ENCODE measurements at places on chromosomes 5 and 9. TPM values are rescaled to one million over a fixed set of nuclear protein-coding genes. Genes with fewer than 3 reads are reported as not detected.
A peak's percentile ranks its signal among the peaks of the same experiment; 100 is the strongest.

Gene FCHSD1
- total RNA-seq, result 10.1 TPM

Gene OCLN
- total RNA-seq, result 0.06 TPM

Gene PTGS1
- total RNA-seq, result 1.7 TPM

Gene PCDHGB3
- 1.4 TPM for total RNA-seq

Gene JMY
- total RNA-seq, result 3.1 TPM

- DNase-seq, result no peak
Measured at GRCh38 chr5:61637566-61637965, 305.5 kb downstream of the ZSWIM6 start.

DNA sequence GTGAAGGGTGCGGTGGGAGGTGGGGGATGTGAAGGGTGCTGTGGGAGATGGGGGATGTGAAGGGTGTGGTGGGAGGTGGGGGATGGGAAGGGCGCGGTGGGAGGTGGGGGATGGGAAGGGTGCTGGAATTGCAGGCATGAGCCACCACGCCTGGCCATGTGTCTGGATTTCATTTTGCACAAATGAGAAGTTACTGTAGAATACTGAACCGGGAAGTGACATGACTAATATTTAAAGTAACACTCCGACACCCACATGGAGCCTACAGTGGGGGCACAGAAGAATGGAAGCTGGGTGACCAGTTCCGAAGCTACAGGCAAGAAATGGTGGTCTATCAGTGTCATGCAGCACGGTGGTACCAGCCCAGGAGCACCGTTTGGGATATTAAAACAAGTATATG lies 69.9 kb upstream of the SPTLC1 start:
- no peak for DNase-seq

DNA sequence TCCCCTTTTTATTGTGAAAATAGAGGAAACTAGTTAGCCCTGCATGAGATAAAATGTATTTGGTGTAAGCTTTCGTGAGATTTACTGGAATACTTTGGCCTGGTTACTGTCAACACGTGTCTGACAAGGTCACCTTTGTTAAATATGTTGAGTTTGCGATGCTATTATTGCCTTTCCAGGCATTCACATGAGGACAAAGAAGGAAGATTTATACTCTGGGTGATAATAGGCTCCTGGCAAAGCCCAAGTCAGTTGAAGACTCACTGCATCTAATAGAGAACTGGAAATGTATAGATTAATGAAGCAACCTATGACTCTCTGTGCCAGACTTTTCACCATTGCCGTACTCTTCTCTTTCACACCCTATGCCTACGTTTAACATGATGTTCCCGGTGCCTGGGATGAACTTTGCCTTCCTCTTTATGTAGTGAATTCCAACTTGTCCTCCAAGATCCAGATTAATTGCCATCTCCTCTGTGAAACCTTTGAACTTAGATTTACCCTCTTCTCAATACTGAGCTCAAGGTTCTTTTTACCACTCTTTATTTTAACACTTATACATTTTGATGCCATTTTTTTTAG lies 33.9 kb downstream of the ITGA2 start:
- no peak for DNase-seq

DNA sequence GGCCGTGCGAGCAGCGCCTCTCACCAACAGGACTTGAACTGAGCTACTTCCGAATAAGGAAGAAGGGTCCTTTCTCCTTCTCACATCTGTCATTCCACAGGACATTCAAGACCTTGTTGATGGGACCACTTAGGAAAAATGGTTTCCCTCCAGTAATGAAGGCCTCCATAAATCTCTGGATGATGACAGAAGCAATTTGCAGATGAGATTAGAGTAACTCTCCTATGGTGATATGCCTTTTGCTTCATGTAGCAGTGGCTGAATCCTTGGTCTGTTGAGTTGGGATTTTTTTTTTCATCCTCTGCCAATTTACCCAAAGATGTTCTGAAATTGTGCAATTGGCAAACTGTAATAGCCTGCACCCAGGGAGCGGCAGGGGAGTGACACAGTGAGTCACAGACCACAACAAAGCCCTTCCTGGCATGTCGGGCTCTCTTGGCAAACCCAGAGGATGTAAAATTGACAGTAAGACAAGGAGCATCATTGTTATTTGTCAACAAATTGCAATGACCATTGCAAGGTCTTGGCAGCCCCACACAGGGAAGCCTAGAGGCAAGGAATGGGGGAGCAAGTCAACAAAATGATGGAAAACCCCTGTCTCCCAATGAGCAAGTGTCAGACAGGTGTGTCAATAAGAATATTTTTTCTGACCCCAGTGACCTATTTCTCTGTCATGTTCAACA lies 275.9 kb downstream of the ACTL7B start:
- peak; percentile 86 for DNase-seq

DNA sequence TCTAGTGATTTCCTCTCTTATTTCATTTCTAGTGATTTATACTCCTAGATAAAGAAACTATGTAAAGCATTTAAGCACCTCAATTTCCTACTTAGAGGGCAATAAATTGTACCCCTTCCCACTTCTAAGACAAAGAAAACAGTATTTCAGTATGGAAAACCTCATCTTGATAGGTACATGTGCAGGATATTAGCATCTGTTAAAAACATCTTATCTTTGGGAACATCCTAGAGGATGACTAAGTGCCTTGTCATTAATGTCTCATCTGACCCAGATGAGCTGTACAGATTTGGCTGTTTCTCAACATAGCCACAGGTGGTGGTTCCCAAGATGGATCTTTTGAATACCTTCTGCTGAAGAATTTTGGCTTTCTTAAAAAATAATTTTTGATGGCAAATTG lies 5.7 kb downstream of the MEGF10 start:
- peak; percentile 93 for DNase-seq
